Fibroblast of the aortic adventitia (primary cell): ENCODE measurements at places on chromosomes 2 and 18. TPM values are rescaled to one million over a fixed set of nuclear protein-coding genes. Genes with fewer than 3 reads are reported as not detected.

Gene SERPINB13
- not detected in 2 replicates for total RNA-seq

Gene SGPP2
- total RNA-seq, result not detected in 2 replicates

Gene SIX3
- total RNA-seq, result not detected in 2 replicates

Gene DNMT3A
- 10.8 and 11.9 TPM in 2 replicates for total RNA-seq

Gene CERS6
- 13.2 and 14.2 TPM in 2 replicates for total RNA-seq
